ENCODE measurements at places on chromosomes 5 and 9. TPM values are rescaled to one million over a fixed set of nuclear protein-coding genes. Genes with fewer than 3 reads are reported as not detected.

Gene HMCN2
- not detected for total RNA-seq

GRCh38 chr5:106086352-106086751, 1584.4 kb downstream of the EFNA5 start:
- H3K4me1 ChIP-seq = no peaks in the 10 kb centered on the region
- no peak overlapping the region for H3K4me3 ChIP-seq
- H3K27ac ChIP-seq = no peak overlapping the region
- DNase-seq = no peak
- no peaks in the 10 kb centered on the region for H3K36me3 ChIP-seq

Gene MLANA
- total RNA-seq = not detected

GRCh38 chr9:16653491-16654399, 216.7 kb downstream of the BNC2 start:
- H3K4me3 ChIP-seq = no peak overlapping the region
- no peaks in the 10 kb centered on the region for H3K27me3 ChIP-seq
